ENCODE measurements at places on chromosomes 2 and 18. TPM values are rescaled to one million over a fixed set of nuclear protein-coding genes. Genes with fewer than 3 reads are reported as not detected.

The CREG2 gene
- total RNA-seq = not detected

The FKBP1B gene
- 3.2 TPM for total RNA-seq

DNA sequence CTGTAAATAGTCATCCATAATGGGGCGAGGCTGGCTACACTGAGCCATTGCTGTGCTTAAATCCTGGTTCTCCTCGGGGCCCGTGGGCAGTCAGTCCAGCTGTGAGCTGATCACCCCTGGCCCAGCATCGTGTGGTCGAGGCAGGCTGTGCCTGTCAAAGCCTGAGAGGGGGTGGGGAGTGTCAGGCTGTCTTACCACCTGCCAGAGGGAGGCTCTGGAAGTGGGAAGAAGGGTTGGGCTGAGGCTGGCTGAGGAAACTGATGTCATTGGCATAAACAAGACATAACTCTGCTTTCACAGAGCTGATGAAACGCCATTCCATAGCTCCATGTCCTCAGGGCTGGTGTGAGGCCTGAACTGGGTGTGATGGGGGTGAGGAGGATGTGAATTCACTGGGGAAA, 49.7 kb downstream of the KLHL29 start:
- H3K27ac ChIP-seq = no peak overlapping the region
- no peaks in the 10 kb centered on the region for H3K36me3 ChIP-seq
- H3K4me1 ChIP-seq = no peaks in the 10 kb centered on the region
- DNase-seq = no peak
- no peaks in the 10 kb centered on the region for H3K27me3 ChIP-seq

DNA sequence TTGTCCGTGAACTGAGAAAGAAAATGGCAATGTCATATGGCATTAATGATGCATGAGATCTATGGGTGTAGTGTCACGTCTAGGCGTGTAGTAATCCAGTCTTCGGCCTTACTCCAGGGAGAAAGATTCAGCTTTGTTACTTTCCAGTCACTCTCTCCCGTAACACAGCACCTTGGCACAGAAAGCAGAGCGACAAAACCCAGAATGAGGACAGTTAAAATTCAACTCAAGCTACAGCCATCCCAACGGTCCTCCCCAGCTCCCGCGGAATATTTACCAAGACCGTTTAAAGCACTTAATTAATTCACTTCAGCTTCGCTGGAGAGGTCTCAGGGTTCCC, 797 bp upstream of the CRIM1 start:
- H3K36me3 ChIP-seq = no peaks in the 10 kb centered on the region
- no peaks in the 10 kb centered on the region for H3K4me1 ChIP-seq
- peak overlapping the region; percentile 98 for H3K27ac ChIP-seq
- DNase-seq = no peak
- peak overlapping the region; percentile 93 for H3K4me3 ChIP-seq
- H3K27me3 ChIP-seq = no peaks in the 10 kb centered on the region

- H3K36me3 ChIP-seq = no peaks in the 10 kb centered on the region
- no peaks in the 10 kb centered on the region for H3K4me1 ChIP-seq
- DNase-seq = no peak
- no peaks in the 10 kb centered on the region for H3K27me3 ChIP-seq
- no peak overlapping the region for H3K27ac ChIP-seq
- peak overlapping the region; percentile 42 for H3K4me3 ChIP-seq
Measured at GRCh38 chr18:80171054-80171872, 62.2 kb downstream of the ADNP2 start.

GRCh38 chr2:238655198-238655860, 192.6 kb upstream of the TWIST2 start:
- H3K27ac ChIP-seq = no peak overlapping the region
- H3K4me1 ChIP-seq = no peaks in the 10 kb centered on the region
- H3K4me3 ChIP-seq = no peak overlapping the region
- DNase-seq = no peak
- H3K27me3 ChIP-seq = no peaks in the 10 kb centered on the region

Measured in breast epithelium (tissue), 4 donors.